Fibroblast of mammary gland (primary cell): ENCODE measurements at places on chromosomes 3 and 15.

GRCh38 chr15:59885832-59886231, 118.3 kb upstream of the FOXB1 start:
- peak; percentile 64 for DNase-seq

DNA sequence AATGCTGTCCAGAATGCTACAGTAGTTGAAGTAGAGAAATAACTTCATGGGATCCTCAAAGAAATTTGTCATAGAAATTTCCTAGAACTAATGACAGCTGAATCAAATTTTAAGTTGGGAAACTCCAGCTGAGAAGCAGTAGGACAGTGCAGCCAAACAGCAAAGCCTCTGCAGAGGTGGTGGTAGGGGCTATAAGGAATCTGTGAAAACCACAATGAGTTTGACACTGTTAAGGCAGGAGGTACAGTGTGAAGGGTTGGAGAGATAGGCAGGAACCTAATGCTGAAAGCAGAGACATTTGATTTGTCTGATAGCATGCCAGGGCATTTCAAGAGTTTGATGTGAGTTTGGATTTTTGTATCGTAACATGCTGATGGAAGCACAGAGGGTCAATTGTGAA, 22.0 kb downstream of the ASTE1 start:
- DNase-seq: no peak

GRCh38 chr15:69039516-69040225, 25.2 kb downstream of the NOX5 start:
- no peak for DNase-seq

DNA sequence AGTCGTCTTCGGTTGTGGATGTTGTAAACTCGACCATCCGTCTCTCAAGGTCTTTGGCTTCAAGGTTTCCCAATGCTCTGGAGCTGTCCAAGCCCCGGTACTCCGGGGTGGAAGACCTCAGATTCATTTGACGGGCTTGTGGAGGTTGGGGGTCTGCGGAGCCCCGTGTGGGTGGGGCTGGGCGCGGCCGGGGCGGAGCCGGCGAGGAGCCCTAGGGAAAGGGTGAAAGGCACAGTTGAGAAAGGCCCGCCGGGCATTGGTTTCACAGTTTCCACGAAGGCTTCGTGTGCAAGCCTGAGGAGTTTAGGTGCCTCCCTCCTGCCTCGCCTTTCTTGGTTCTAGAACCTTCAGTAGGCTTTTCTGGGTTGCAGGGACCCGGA, 360 bp upstream of the MGA start:
- no peak for DNase-seq

DNA sequence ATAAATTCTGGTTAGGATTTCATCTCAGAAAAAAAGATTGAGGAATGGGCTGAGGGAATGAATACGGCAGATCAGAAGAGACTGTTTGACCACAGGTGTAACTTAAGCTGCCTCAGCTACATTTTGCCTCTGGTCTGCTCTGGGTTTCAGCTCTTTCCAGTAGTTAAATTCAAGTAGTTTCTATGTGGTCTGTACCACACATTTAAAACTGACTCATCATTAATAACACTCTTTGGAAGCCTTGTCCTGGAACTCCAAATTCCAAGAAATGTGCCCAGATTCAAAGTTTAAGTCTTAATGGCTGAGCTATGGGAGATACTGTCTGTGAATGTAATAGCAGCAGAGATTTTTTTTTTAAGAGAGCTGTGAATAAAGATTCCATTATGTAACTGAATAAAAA, 133.1 kb upstream of the IGSF10 start:
- peak; percentile 57 for DNase-seq

GRCh38 chr3:13688034-13688433, 139.1 kb downstream of the FBLN2 start:
- DNase-seq: no peak

DNA sequence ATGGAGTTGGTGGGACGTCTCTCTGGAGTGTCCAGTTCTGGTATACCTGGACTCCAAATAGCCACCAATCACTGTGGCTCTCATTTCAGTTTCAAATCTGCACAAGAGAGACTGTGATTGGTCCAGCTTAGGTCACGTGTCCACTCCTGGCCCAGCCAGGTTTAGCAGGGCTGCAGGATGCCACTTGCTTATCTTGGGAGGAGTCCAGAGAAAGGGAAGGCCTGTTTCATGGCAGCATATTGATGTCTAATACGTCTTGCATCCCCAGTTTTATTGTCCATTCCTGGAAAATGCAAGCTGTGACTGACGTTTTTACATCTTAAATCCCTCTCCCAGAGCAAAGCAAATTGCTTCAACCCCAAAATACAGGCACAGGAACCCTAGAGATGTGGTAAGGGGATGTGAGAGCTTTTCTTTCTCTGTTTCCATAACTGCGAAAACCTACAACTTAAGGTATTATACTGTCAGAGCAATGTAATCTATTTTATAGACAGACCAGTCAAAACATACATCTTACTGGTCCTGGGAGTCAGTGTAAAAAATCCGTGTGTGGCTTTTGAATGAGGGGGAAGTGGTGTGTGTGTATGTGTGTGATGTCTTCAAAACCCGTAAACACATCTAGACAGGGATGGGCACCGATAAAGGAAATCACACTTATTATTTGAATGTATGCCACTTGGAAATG, 274.4 kb downstream of the TLE3 start:
- peak; percentile 5 for DNase-seq

DNA sequence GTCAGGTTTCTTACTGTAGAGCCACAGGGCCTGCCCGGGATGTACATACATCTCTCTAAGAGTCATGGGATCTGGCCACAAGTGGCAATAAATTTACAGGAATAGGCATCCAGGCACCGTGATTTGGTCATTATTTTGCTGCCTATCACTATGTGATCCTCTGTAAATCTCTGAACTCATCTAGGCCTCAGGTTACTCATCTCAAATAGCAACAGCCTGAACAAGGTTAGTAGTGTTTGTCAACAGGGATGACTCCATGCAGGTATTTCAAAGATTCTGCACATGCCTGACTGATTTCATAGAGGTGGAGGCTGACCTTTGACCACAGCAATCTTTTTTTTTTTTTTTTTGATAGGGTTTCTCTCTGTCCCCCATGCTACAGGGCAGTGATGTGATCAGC, 88.8 kb upstream of the TBL1XR1 start:
- no peak for DNase-seq

DNA sequence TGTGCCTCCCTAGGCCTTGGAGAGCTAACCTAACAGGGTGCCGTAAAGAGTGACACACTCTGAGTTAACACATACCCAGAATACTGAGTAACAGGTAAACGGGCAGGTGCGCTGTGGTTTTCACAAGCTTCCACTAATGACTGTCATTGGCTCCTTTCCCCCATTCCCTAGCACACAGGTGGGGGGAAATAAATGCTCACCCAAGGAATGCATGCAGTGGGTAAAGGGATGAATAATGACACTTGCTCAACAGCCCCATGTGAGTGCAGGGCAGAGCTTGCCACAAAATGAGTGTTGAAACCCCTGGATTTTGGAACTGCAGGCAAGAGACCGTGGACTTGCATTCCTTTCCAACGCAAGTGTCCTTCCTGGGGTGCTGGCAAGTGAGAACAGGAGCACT, 57.6 kb downstream of the ADAMTS17 start:
- DNase-seq: no peak

GRCh38 chr15:22979238-22980188, 655 bp downstream of the CYFIP1 start:
- peak; percentile 40 for DNase-seq

DNA sequence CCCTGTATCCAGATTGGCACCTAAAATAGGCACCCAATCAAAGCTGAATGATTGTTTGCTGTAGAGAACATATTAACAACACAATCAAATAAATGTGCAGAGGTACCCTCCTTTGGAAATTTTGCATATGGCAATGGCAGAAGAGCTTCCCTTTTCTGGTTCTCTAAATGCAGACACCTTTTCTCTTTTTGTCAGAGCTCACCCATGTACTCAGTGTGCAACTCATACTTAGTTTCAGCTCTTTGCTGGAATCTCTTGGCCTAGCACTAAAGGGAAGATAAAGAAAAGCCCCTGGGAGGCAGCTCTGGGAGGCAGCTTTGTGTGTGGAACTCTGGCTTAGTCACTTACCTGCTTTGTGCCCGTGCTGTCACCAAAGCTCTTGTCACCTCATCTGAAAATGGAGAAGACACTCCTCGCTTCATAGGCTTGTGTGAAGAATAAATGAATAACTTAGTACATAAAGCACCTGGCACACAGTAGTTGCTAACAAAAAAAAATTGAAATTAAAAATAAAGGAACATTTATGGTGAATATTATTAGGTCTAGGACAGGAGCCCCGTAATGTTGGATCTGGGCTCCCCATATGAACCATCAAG, 28.8 kb downstream of the ST6GAL1 start:
- no peak for DNase-seq

DNA sequence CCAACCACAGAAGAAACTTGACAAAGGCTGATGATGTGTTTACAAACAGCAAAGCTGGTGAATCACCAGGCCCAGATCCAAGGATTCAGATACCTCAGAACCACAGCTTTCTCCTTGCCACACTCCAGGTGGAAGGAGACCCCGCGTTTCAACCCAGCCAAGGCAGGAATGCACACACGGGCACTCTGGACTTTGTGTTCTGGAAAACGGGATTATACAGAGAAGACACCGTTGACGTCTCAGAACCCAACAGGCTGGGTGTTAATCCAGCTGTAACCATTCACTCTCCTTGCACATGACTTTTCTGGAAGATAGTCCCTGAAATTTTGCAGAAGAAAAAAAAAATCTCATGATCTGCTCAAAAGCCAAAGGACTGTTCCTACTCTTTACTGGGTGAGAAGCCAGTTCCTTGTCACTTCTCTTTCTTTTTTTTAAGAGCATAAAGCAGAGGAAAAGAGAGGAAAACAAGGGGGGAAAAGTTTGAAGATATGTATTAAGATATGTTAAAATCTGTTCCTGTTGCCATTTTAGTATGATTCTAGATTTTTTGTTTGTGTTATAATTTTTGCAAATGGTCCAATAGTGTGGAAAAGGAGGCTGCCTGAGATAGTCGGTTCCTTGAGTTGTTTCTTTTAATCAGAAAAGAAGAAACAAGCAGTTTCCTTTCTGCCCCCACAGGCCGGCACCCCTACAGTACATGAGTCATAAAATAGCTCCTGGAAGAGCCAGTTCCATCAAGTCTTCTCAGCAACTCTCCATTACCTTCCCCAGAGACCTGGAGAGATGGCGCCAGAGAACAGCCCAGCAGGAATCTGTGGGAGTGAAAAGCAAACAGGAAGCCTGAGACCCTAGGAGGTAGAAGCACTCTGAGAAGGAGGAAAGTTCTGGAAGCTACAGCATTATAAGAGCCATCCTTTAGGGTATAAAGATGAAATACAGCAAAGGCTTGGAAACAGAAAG, 73.1 kb downstream of the RORA start:
- DNase-seq: peak; percentile 89

GRCh38 chr3:142723968-142724681, at the start of gene TRPC1:
Gene TRPC1, plus strand, starts transcription at chr3:142724034. Its CDS starts 526 bp downstream, at chr3:142724560.
- DNase-seq: peak; percentile 79

- DNase-seq: no peak
These were observed 168.2 kb downstream of the SOX2 start for GRCh38 chr3:181879926-181880325.

DNA sequence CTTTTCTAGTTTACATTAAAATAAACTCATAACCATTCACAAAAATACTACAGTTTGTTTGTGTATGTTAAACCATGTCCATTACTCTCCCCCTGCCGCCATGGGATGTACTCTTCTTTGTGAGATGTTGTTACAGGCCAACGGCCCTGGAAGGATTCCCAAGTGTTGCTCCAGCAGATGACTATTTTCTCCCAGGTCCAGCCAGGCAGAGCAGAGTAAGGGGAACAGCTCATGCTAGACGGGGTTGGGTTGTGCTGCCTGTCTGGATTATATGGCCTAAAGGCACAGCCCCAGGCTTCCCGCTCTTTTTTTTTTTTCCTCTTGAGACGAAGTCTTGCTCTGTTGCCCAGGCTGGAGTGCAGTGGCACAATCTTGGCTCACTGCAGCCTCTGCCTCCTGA, 24.5 kb upstream of the SLCO2A1 start:
- peak; percentile 37 for DNase-seq

DNA sequence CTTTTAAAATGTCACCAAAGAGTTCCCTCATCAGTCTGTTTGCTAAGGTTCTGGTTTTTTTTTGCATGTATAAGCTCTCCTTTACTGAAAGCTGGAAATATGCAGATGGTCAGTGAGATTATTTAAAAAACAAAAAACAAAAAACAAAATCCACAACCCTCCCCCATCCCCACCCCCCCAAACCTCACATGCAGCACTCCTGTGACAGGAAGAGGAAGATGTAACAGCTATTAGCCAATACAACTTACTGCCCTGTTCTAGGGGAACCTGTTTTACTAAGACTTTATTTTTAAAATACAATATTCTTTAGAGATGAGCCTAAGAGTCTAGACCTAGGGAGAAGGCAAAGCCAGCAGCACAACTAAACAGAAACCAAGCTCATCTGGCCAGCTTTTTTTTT, 39.5 kb downstream of the ANP32A start:
- DNase-seq: no peak

DNA sequence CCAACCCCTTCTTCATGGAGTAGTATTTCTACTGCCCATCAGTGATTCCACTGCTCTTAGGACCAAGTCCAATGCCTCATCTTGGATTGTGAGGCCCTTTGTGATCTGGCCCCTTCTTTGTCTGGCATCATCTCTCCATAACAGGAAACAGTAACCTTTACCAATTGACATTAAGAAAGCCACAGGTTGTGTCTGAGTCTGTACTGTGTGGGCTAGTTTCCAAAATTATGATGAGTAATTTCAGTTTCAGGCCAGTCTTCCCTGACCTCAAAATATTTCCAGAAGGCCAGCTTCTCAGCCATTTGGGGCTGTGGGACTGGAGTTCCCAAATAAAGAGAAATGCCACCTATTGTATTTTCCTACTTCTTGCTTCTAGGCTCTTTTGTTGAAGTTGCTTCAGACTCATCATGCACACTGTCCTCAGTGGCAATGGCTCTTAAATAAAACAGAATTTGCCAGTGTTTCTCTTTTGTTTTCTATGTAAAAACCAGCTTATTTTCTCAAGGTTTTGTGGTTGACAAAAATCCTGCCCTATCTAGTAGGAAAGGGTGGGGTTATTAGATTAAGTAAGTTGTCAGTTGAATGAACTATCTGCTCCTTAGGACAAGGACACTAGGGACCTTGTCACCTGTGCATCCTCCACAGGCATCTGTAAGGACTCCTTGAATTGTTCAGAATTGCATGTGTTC, 47.0 kb upstream of the ACKR4 start:
- DNase-seq: peak; percentile 87

- peak; percentile 48 for DNase-seq
These were observed 124.6 kb upstream of the GBE1 start for GRCh38 chr3:81886081-81886480.

- DNase-seq: peak; percentile 86
These were observed 2.3 kb downstream of the CHP1 start for GRCh38 chr15:41233367-41233771.

- no peak for DNase-seq
These were observed 90.1 kb upstream of the EPHB3 start for GRCh38 chr3:184471439-184471838.

DNA sequence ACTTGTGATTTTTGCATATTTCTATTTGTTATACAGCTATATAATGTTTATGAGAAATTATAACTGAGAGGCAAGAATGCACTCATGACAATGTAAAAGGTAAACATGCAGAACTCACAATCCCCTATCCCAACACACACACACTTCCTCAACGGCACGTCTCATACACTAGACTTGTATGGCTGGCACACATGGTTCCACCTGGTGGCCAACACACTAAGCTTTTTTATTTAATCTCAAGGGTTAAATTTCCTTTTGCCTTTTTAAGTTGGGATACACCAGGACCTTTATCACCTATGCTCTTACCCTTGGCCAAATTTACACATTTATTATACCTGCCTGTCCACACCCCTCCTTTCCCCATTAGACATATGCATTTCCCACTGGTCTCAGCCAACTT, 88.6 kb upstream of the PSMD6 start:
- no peak for DNase-seq

- DNase-seq: peak; percentile 30
These were observed 9.9 kb upstream of the EPB42 start for GRCh38 chr15:43230640-43231115.

GRCh38 chr3:12508291-12508700, 24.0 kb downstream of the TSEN2 start:
- DNase-seq: peak; percentile 100
